Spleen (tissue), 13 donors: ENCODE measurements at places on chromosomes 1 and 21.

GRCh38 chr1:61241973-61242381, 159.6 kb downstream of the NFIA start:
- no peak for DNase-seq

GRCh38 chr1:21233490-21233889, 56.8 kb downstream of the ECE1 start:
- no peak for DNase-seq

DNA sequence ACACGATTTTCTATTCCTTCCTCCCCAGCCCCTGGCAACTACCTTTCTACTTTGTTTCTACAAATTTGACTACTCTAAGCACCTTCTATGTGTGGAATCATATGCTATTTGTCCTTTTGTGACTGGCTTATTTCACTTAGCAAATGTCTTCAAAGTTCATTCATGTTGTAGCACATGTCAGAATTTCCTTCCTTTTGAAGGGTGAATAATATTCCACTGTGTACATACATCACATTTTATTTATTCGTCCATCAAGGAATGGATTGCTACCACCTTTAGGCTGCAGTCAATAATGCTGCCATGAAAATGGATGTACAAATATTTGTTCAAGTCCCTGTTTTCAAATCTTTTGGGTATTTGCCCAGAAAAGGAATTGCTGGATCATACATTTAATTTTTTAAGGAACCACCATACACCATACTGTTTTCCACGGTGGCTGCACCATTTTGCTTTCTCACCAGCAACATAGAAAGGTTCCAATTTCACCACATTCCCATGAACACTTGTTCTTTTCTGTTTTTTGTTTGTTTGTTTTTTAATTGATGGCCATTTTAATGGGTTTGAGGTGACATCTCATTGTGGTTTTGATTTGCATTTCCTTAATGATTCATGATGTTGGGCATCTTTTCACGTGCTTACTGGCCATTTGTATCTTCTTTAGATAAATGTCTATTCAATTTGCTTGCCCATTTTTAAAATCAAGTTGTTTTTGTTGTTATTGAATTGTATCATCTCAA, 3.3 kb upstream of the PDZK1 start:
- no peak for DNase-seq

- DNase-seq = peak; percentile 87
These were observed 44.9 kb downstream of the ACOT7 start for GRCh38 chr1:6348511-6349191.

GRCh38 chr1:48576565-48576964, 104.6 kb upstream of the SPATA6 start:
- DNase-seq = no peak
